CD8-positive, alpha-beta memory T cell (primary cell): ENCODE measurements at places on chromosomes 3 and 15. TPM values are rescaled to one million over a fixed set of nuclear protein-coding genes. Genes with fewer than 3 reads are reported as not detected.

MYZAP gene
- not detected for total RNA-seq

SNX22 gene
- total RNA-seq: 0.40 TPM

POLQ gene
- 12.4 TPM for total RNA-seq

SLC27A2 gene
- total RNA-seq: 16.6 TPM

PLSCR2 gene
- total RNA-seq: not detected

WDR93 gene
- total RNA-seq: not detected
